CD4-positive, alpha-beta T cell treated with Interleukin-6 at 100 ng/mL for 8 hours (primary cell): ENCODE measurements at places on chromosomes 2 and 18.

DNA sequence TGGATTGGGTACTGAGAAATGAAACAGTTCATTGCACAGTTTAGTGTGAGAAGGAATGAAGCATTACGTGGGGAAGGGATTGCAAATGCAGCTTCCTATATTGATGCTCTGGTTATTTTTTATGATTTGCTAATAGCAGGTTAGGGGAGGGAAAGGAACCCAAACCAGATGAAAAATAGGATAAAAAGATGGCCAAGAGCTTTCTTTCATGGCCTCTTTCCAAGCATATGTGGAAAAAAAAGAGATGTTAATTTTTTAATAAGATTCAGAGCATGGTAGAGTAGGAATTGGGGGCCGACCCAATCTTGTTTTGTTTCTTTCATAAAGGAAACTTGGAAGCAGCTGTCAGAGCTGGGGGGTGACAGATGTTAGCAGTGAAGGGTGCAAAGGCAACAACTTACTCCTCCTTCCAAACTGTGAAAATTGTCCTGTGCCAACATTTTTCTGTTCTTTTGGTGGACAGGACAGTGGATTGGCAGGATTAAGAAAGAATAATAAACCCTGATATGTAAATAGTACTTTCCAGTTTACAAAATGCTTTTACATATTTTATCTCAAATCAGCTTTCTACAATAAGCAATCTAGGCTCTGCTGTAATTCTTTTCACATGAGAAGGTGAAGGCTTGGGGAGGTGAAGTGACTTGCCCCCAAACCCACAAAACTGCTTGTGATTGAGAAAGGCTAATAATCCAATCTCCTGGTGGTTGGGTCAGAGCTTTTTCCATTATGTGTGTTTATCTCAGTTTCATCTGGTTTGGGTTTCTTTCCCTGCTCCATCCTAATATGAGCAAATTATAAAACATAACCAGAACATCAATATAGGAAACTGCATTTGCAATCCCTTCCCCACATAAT lies 270.1 kb downstream of the ETAA1 start:
- DNase-seq: no peak

DNA sequence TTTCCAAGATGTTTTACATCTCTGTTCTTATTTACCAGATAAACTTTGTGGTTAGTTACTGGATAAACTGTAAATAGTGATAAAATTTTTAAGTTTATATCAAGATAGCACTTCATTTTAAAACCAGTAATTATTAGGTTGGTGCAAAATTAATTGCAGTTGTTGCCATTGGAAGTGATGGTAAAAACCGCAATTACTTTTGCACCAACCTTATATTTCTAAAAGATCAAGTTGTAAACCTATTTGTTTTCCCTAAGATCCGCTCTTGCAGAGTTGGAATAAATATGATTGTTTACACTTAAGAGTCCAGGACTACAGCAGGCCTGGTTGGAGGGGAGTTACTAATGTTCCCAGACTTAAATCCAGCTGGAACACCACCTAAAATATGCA lies 479 bp upstream of the AOX1 start:
- no peak for DNase-seq

DNA sequence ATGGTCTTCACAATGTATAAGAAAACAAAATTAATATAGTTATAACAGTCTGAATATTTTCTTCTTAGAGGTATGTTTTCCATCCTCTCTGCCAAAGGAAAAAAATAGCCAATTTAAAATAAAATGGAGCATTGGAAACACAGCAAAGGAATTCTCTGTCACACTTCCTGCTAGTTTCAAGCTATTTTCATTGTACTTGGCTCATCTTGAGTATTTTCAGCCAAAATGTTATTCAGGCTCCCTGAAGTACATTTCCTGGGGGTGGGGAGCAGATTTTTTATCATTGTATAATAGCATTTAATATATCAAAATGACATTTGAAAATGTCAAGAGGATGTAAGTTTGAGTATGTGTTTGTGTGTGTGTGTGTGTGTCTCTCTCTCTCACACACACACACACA lies 463.6 kb upstream of the REG3G start:
- no peak for DNase-seq

DNA sequence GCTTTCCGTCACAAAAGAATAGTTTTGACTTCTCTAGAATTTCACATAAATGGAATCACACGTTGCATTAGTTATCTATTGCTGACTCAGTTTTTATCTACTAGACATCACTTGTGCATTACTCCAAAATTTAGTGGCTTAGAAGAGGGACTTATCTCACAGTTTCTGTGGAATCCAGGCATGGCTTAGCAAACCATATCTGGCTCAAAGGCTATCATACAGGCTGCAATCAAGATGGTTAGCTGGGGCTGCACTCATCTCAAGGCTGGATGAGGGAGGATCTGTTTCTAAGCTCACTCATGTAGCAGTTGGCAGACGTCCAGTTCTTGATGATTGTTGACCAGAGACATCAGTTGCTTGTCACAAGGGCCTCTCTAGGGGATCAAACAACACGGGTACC lies 6.6 kb upstream of the DSC3 start:
- DNase-seq: no peak

GRCh38 chr2:86138736-86139625 lies 32.9 kb downstream of the PTCD3 start:
- no peak for DNase-seq

- DNase-seq: no peak
These were observed 16.2 kb upstream of the RAB1A start for GRCh38 chr2:65146078-65146477.

DNA sequence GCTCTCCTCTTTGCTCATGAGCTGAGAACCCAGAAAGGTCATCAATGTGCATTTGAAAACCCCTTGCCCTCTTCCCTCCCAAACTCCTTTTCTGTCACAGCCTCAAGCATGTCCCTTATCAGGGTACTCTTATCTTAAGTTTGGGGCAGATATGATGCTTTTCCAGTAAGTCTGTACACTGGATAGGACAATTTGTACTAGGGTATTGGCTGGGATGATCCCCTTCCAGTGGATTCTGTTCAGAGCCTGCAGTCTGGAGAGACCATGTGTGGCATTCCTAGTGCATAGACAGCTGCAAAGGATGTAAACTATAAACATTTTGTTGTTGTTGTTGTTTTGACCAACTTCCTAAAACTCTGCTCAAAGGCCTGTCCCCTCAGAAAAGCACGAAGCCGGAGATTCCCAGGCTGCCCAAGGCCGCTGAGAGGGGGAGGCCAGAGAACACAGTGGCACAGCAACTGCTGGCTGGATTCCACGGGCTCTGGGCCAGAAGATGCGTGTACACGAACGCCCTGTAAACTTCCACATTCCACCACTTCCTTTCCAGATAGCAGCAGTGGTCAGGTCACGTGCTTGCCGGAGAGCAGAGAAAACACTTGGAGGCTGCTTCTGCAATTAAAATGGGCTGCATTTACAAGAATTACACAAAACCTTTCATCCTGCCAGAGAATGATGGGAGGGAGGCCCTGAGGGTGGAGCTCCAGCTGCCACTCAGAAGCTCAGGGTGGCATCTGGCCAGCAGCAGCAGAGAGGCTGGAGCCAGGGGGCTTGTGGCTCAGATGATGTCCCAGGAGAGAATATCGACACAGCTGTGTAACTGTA lies 42.1 kb downstream of the BMP10 start:
- DNase-seq: peak; percentile 85

- DNase-seq: no peak
These were observed 109.8 kb downstream of the AOX1 start for GRCh38 chr2:200695601-200696000.

DNA sequence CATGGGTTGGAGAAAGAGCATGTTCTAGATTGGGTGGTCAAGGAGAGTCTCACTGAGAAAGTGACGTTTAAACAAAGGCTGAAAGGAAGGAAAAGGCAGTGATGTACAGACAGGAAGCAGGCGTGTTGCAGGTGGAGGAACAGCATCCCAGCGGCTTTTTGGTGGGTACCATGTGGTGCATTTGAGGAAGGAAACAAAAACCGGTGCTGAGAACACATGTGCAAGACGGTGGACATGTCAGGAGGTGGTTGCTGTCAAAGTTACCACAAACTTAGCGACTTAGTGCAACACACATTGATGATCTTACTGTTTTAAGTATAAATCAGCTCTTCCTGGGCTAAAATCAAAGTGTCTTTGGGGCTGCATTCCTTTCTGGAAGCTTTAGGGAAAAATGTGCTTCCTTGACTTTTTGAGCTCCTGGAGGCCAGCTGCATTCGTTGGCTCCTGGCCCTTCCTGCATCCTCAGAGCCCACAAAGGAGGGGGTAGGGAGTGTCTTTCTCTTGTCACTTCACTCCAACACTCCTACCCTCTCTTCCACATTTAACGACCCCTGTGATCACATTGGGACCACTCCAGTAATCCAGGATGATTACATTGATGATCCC lies 380.6 kb downstream of the FBXO15 start:
- DNase-seq: no peak

DNA sequence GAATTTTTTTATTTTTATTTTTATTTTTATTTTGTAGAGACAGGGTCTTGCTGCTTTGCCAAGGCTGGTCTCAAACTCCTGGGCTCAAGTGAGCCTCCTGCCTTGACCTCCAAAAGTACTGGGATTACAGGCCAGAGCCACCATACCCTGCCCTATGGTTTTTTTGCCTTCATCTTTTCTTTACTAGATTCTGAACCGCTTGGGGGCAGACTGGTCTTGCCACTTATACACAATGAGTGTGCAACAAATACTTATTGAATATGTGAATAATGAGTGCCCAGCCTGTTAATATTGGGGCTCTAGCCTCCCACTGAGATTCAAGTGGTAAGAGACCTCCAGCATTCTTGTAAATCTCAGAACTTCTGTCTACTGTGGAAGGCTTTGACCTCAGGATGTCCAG lies 3.9 kb downstream of the NCK2 start:
- no peak for DNase-seq

DNA sequence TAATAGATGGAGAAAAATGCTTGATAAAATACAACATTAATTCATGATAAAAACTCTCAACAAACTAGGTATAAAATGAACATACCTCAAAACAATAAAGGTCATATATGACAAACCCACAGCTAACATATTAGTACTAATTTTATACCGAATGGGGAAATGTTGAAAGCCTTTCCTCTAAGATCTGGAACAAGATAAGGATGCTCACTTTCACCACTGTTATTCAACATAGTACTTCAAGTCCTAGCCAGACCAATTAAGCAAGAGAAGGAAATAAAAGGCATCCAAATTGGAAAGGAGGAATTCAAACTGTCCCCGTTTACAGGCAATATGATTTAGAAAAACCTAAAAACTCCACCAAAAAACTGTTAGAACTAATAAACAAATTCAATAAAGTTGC lies 61.5 kb upstream of the CTIF start:
- no peak for DNase-seq

DNA sequence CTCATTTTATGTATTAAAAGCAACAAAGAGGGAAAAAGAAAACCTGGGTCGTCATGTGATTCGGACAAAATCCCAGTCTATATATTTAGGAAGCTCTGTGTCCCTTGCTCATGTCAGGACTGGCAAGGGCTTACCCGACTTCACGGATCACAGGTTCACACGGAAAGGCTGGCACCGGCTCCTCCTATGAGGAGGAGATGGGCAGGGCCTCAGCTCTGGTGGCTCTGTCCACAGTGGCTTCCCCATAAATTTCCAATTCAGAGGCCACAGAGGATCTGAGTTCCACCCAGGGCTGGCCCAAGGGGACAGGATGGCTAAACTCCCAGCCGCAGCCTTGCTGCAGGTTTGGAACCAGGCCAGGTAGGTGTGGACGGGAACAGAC lies 186.8 kb downstream of the BCL2 start:
- no peak for DNase-seq

DNA sequence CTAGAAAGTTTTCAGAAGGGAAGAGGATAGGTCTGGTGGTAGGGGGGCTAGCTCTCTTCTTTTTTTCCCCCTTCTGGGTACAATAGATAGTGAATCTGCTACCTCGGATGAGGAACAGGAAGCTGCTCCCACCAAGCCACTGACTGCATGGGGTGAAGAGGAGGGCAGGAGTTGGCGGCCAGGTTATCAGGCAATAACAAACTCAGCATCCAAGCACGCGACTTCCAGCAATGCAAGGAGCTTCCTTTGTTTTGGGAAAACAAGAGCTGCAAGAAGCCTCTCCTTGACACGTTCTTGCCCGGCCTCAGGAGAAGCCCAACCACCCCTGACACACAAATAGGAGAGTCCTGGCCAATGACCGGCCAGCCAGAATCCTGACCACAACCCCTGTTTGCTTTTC lies 32.2 kb downstream of the NHEJ1 start:
- no peak for DNase-seq

- no peak for DNase-seq
These were observed 254.6 kb upstream of the RND3 start for GRCh38 chr2:150742094-150742493.

GRCh38 chr18:31478688-31479087 lies 19.3 kb upstream of the DSG2 start:
- DNase-seq: no peak

DNA sequence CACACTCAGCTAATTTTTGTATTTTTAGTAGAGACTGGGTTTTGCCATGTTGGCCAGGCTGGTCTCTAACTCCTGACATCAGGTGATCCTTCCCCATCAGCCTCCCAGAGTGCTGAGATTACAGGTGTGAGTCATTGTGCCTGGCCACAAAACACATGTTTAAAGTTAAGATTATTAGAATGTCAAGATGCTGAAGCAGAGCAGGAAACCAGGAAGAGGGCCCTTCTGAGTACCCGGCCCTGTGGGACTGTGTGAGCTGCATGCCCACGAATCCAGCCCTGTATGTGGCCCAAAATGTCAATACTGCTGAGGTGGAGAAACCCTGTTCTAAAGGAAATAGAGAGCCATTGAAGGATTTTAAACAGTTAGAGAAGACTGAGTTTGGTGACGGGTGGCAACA lies 31.0 kb upstream of the REV1 start:
- DNase-seq: no peak

DNA sequence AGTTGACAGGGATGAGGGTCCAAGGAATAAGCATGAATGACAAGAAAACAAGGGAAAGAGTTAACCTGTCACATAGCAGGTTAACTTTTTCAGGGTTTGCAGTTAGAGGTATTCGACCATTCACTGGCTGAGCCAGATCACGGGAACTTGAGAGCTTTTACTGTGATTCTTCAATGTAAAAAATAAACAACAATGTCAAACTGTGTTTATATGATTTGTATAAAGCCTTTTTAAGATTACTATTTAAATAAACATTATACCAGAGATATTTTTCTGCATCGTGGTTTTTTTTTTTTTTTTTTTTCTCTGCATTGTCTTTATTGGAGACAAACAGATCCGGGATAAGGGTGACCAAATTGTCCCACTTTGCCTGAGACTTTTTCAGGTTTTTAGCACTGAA lies 115.6 kb downstream of the NRP2 start:
- no peak for DNase-seq

GRCh38 chr2:68088940-68089339 lies 26.1 kb upstream of the C1D start:
- DNase-seq: no peak

GRCh38 chr2:171487803-171488259 lies 34.4 kb upstream of the CYBRD1 start:
- DNase-seq: no peak

- DNase-seq: no peak
These were observed 376.3 kb upstream of the MYT1L start for GRCh38 chr2:2707206-2707991.
